ENCODE measurements at places on chromosomes 7 and 10.

DNA sequence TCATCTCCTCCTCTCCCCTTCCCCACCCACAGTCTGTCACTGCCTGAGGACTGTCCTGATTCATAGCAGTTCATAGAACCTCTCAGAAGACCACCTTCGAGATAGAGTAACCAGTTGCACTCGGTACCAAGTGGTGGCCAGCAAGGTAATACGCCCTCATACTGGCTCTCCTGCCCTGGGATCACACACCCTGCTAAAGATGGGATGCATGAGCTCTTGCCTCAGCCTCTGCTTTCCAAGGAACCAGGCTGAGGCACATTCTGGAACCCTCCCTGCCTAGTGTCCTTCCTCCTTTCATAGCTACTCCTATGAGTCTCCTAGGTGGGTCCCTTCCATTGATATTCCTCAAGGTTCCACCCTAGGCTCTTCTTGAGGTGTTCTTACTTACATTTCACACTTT is 15.5 kb downstream of the CFAP43 start:
- DNase-seq: no peak

GRCh38 chr7:232410-233248 is 40.3 kb downstream of the FAM20C start:
- DNase-seq: no peak

- DNase-seq: no peak
Measured at GRCh38 chr10:133520193-133520738, 6.9 kb upstream of the CYP2E1 start.

DNA sequence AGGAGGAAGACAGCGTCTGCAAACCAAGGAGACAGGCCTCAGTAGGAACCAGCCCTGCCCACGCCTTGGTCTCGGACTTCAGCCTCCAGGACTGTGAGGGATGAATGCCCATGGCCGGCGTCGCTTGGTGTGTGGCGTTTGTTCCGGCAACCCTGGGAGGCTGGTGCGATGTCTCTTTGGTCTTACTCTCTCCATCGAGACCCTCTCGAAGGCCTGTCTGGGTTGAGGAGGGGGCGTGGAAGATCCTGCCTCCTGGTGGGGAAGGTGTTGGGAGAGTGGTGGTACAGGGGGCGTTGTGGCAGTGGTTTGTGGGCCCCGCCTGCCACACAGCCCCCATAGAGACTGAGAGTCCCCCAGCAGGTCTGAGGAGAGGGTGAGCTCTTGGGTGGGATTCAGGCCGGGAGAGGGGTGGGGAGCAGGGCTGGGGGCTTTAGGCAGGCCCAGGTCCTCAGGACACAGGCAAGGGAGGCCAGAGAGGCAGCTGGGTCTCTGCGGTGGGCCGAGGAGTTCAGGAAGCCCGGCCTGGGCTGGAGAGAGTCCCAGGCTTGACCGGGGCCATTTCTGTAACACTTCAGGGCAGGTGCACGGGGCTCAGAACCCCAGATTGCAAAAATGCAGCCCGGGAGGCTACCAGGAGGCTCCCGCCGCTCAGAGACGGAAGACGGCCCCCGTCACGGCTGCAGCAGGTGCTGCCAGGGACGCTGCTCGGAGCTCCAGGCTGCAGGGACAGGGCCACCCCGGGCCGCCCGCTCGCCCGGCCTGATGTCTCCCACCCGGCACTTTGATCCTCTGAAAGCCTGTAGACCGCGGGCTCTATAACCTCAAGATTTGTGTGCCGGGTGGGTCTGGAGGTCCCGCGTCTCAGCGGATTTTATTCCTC is 33.8 kb upstream of the PSMG3 start:
- no peak for DNase-seq

DNA sequence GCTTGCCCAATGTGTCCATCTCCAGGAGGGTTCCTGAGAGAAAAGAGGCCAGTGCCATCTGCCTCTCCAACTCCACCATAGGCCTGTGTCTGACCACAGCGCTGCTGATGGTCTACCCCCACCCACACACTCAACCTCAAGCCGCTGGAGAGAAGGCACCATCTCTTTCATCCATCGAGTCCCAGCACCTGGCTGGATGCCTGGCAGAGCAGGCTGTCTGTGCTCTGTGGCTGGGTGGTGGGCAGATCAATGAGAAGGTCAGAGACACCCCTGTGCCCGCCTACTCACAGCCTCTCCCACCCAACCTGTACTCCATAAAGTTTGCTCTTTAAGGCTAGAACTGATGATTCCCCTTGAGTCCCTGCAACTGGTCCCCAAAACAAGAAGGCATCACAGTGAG is 58.0 kb downstream of the CLRN3 start:
- no peak for DNase-seq

DNA sequence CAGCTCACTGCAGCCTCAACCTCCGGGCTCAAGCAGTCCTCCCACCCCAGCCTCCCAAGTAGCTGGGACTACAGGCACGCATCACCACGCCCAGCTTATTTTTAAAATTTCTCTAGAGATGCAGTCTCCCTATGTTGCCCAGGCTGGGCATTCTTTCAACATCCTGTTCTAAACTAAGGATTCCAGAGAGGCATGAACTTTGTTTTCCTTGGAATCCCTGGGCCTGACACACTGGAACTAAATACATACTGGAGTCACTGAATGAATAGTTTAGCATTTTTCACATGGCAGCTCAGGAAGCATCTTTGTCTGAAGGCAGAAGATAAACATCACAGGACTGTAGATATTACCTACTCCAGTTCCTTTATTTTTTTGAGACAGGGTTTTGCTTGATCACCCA is 108.7 kb downstream of the ITIH5 start:
- DNase-seq: no peak

DNA sequence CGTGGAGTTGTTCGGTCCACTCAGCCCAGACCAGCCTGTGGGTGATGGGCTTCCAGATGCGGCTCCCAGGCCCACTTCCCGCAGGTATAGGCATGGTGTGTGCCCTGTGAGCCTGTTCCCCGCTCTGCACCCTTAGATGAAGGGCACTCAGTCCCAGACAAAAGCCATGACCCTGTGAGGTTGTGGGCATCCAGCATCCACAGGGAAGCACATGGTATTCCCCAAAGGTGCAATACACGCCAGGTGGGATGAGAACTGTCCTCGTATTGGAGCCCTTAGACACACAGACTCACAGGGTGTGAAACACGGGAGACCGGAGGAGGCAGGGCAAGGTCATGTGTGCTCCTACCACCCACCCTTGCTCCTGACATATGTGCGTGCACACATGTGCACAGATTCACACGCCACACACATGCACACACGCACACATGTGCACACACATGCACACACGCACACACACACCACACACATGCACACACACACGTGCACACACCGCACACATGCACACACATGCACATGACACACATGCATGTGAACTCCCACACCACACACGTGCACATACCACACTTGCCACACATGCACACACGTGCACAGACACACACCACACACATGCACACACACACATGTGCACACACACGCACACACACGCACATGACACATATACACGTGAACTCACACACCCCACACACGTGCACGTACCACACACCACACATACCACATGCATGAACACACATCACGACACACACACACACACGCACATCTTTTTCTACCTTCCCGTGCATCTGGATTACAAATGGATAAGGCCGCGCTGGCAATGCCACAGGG is 319.4 kb downstream of the WDR37 start:
- DNase-seq: no peak

- DNase-seq: no peak
Measured at GRCh38 chr10:62585211-62585775, 211.1 kb downstream of the ZNF365 start.

GRCh38 chr10:105540381-105540780 is 899.3 kb downstream of the SORCS3 start:
- no peak for DNase-seq

DNA sequence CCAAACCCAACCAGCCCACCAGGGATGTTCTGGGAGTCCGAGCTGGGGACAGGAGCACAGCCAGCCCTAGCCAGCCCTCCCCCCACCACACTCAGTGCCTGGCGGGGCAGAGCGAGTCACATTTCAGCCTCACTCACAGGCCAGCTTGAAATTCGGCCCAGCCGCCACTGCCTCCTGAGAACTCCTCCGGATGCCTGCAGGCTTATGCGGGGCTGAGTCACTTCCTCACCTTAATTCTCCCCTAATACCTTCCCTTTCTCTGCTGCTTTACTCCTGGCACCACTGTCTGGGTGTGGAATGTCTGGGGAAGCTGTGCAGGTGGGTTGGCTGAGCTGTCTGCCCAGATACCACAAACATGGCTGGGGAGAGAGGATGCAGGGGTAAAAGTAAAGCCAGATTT is 22.6 kb upstream of the DLG5 start:
- peak; percentile 71 for DNase-seq

DNA sequence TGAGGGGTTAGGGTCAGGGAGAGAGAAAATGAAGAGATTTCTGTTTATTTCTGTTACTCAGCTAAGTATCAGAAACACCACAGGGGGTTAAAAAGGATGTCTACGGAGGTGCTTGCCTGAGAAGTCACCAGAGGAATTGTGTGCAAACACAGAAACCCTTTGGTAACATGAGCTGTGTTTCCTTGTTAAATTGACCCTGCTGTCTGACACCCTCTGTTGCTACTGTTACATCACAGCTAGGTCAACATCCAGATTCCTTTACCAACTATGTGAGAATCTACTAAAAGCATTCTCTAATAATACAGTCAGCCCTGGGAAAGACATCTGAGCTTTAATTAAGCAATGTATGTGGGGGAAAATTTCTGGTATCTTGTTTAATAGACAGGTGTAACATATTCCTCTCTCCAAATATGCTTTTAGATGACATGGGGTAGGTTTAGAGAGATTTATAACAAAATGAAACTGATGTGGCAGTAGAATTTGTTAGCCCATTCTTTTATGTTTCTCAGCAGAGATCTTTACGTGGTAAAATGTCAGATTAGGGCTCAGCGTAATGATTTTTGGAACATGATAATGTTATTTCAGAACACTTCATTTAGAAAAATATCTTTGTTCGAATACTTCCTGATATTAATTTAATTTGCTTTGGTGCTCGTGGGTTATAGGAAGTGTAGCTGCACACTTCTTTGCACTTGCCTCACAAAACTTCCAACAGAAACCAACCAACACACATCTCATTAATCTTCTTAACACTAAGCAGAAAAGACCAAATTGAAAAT is 168.0 kb upstream of the AHR start:
- DNase-seq: no peak

- no peak for DNase-seq
Measured at GRCh38 chr7:143979998-143980397, 20.1 kb upstream of the OR6B1 start.

DNA sequence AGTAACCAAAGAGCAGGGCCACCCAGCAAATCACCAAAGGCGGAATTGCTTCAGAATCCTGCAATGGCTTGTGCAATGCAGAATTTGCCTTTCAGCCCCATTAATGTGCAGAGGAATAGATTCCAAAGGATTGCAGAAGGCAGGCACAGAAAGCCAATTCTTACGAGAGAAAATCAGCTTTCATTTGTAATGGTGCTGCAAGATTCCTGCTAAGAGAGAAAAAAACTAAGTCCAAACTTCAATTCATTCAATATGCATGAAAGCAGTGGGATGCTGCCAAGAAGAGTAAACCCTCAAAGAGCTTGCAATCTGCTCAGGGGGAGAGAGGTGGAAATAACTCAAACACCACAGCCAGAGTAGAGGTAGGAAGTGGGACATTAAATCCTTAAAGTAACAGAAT is 70.4 kb downstream of the ENO4 start:
- no peak for DNase-seq

DNA sequence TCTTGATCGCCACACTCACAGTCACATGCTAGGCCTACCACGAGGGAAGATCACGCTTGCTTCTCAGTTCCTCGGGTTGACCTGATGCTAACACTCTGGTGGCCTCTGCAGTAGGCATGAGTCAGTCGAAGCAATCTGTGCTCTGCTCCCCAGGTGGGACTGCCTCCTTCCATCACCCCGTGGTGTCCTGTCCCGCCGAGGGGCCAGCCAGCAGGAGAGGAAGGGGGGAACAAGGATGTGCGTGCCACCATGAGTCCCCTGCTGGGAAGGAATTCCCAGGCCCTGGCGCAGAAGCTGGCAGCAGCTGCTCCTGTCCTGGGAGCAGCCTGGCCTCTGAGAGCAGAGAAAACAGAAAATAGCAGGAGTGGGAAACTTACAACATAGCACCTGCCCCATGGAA is 695.0 kb upstream of the NRP1 start:
- DNase-seq: no peak

GRCh38 chr10:57950442-57950974 is 317.2 kb downstream of the IPMK start:
- no peak for DNase-seq

GRCh38 chr10:110871298-110872084 is at the start of gene PDCD4:
Gene PDCD4, plus strand, starts transcription at chr10:110871928. Its CDS starts 4,100 bp downstream, at chr10:110876028.
- peak; percentile 100 for DNase-seq

DNA sequence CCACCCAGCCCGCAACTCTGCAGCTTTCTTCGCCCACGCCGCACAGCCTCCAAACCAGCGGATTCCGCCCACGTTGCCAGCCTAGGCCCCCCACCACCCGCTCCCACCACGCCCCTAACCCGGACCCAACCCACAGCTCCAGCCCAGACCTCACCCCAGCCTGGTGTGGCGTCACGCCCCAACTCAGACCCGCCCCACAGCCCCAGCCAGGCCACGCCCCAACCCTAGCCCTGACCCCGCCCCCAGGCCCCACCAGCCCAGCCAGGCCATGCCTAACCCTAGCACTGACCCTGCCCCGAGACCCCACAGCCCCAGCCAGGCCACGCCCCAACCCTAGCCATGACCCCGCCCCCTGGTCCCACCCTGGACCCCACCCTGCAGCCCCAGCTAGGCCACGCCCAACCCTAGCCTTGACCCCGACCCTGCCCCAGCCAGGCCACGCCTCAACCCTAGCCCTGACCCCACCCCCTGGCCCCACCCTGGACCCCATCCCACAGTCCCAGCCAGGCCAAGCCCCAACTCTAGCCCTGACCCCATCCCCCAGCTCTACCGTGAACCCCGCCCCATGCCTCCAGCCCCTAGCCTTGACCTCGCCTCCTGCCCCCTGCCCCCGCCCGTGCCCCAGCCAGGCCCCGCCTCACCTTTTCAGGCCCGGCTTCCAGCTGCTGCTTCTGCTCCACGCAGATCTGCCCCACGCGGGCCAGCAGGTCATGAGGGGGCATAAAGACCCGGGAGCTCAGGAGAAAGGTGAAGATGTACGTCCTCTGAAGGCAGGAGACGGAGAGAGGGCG is 64.0 kb downstream of the RASGEF1A start:
- peak; percentile 90 for DNase-seq

All from ecto neural progenitor cell (in vitro differentiated cells).